ENCODE measurements at places on chromosomes 4 and X.

DNA sequence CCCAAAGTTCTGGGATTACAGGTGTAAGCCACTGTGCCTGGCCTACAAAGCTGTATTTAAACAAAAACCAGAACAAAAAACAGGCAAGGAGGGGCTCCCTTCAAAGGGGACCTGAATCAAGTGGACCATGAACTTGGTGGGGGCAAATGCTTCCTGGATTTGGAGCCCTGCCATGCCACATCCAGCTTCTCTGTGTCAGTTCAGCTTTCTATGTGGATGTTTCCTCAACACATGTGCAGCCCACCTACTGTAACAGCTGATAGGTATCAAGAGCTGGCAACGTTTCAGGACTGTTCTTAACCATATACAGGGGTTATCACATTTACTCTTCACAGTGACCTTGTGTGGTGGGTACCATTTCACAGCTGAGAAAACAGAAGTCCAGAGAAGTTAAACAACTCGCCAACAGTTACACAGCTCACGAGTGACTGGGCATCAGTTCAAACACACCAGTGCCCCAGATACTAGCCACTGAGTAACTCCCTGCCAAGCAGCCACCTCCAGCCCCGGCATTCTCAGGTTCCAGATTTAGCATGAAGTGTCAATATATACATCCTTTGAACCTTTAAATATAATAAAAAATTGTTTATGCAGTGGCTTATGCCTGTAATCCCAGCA, 7.5 kb downstream of the GPR143 start:
- no peak for DNase-seq

- no peak for DNase-seq
Measured at GRCh38 chr4:78622253-78622979, 70.8 kb downstream of the ANXA3 start.

GRCh38 chrX:148903176-148903575, 402.8 kb downstream of the AFF2 start:
- no peak for DNase-seq

GRCh38 chrX:13760426-13760825, 25.9 kb downstream of the OFD1 start:
- no peak for DNase-seq

DNA sequence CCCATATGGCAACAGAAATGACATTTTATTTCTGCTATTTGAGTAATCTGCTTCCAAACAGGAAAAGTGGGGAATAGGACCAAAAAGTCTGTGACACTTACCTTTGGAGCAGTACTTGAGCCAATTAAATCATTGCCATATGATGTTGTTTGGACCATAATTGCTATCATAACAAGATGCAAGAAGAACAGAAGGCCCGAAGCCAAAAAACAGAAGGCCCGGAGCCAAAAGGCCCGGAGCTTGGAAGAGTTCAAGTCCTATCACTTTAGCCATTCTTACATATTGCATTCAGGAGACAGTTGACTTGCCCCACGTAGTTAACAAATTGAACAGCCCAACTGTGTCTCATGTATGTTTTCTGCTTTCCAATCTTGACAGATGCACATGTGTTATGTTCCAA, 285.6 kb downstream of the ARHGAP24 start:
- DNase-seq: no peak

- DNase-seq: no peak
Measured at GRCh38 chrX:56783996-56784620, 55.1 kb downstream of the NBDY start.

DNA sequence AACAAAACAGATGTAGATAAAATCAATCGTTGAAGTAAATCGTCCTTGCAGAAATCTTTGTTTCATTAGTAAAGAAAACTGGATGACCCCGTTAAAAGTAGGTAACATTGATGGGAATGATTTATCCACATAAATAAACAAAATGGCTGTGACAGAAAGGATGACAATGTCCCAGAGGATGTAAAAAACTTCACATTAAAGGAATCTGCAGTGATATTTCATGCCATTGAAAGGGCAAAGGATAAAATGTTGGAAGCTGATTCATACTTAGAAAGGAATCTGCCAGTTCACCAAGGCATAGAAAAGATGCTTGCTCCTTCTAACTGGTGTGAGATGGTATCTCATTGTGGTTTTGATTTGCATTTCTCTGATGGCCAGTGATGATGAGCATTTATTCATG, 24.2 kb upstream of the EPGN start:
- DNase-seq: no peak

DNA sequence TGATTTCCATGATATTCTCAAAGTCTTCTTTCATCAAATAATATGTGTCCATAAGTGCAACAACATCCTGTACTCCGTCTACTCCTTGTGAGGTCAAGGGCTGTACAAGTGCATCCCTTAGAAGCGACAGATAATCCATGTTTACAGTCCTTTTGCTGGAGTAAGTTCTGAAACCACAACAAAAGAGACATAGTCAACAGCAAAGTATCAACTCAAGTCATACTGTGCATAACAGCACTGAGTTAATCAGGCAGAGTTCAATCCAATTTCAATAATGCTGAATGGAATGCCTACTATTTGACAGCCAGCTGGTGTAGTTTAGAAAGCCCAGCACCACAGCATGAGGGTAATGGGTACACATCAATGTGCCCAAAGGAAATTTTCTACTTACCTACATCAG, 74.5 kb downstream of the RFC1 start:
- no peak for DNase-seq

GRCh38 chr4:125115941-125116340, 198.8 kb upstream of the FAT4 start:
- DNase-seq: peak; percentile 63

- DNase-seq: no peak
Measured at GRCh38 chrX:85569686-85570085, 190.2 kb upstream of the POF1B start.

GRCh38 chrX:50459615-50460014, 11.0 kb downstream of the DGKK start:
- no peak for DNase-seq

DNA sequence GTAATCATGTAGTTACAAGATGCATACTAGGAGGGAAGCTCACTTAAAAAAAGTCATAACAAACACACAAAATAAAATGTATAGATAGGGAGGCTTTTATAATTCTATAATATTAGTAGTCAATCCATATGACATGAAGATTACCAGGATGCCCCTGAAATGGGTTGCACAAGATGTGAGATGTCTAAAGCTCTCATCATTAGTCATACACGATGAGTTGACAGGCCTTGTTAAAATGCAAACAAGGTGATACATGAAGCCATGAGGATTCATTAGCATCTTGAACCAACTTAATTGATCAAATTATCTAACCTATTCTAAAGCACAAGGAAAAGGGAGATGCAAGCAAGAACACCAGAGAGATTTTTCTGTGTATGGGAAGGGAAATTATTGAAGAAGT, 470.2 kb downstream of the IQCM start:
- DNase-seq: peak; percentile 43

GRCh38 chr4:182806259-182807252, 110.6 kb downstream of the DCTD start:
- peak; percentile 57 for DNase-seq

GRCh38 chr4:111323916-111324315, 701.0 kb upstream of the PITX2 start:
- DNase-seq: no peak

DNA sequence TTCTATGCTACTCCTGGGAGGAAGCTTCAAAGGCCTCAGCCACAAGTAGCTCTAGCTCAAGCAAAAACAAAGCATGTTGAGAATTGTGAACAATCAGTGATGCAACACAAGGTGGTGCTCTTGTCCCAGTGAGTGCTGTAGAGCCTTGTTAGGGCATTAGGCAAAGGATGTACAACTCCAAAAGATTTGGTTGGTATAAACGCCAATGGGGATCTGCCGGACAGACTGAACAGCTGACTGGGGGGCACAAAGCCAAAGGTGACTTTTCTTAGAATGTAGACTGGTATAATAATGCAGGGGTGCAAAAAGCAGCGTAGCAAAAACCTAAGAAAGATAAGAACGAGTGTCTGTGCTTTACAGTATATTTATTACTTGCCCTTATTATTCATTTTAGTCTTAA, 62.6 kb upstream of the ALB start:
- DNase-seq: peak; percentile 65

DNA sequence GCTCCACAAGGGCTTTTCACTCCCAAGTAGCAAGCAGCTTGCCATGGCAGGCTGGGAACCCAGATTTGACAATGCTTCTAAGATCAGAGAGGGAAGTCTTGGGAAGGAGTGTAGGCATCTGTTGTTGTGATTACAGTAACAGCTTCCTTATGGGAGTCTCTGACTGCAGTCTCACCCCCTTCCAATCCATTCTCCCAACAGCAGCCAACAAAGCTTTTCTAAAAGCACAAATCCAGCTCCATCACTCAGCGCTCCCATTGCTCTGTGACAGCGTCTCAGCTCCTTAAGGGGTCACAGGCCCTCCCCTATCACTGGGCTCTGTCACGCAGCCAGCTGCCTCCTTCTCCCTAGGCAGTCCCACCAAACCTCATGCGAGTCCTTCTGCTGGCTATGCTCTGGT, 7.1 kb downstream of the IGFBP7 start:
- no peak for DNase-seq

GRCh38 chrX:124242131-124242530, 90.3 kb upstream of the TEX13D start:
- no peak for DNase-seq

GRCh38 chr4:189792924-189793618, 147.6 kb upstream of the FRG1 start:
- DNase-seq: peak; percentile 69

- DNase-seq: no peak
Measured at GRCh38 chr4:87025023-87025613, 90.3 kb downstream of the AFF1 start.

DNA sequence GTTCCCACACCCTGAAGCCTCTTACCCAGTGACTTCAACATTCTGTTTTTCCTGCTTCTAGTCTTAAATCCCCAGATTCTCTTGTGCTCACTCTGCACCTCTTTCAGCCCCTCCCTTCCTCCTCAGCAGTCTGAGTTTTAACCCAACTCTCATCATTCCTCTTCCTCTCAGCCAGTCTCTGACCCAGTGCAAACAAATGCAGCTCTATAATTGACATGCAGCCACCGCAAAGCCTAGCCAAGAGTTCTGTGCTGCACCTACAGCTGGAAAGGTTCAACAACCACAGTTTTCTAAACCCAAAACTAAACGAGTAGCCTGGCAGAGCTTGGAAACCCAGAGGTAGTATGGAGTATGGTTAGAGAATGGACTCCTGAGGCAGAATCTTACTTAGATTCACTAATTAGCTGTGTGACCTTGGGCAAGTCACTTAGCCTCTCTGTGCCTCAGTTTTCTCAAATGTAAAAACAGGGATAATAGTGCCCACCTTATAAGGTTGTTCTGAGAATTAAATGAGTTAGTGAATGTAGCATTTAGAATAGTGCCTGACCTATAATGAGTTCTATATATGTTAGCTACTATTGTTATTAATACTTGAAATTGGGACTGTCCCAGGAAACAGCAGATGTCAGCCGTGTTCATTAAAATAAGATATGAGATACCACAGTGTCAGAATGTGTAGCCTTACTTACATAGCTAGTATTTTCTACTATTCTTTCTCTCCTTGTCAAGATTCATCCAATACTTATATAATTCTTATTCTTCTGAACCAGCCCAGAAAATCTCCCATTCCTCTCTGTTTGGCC, 3.5 kb downstream of the TMEM154 start:
- no peak for DNase-seq

DNA sequence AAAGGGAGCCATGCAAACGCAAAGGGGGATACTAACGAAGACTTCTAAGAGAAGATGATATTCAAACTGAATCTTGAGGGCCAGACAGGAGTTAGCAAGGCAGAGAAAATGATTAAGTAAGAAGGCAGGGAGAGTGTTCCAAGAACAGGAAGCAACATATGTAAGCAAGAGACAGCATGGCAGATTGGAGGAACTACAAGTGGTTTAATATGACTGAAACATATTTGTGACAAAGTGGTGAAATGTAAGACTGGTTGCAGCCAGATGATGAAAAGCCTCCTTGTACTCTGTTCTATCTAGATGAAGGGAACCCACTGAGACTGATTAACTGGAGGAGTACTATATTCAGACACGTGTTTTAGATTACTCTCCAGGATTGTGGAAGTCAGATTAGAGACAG, 116.6 kb upstream of the DIAPH2 start:
- no peak for DNase-seq

DNA sequence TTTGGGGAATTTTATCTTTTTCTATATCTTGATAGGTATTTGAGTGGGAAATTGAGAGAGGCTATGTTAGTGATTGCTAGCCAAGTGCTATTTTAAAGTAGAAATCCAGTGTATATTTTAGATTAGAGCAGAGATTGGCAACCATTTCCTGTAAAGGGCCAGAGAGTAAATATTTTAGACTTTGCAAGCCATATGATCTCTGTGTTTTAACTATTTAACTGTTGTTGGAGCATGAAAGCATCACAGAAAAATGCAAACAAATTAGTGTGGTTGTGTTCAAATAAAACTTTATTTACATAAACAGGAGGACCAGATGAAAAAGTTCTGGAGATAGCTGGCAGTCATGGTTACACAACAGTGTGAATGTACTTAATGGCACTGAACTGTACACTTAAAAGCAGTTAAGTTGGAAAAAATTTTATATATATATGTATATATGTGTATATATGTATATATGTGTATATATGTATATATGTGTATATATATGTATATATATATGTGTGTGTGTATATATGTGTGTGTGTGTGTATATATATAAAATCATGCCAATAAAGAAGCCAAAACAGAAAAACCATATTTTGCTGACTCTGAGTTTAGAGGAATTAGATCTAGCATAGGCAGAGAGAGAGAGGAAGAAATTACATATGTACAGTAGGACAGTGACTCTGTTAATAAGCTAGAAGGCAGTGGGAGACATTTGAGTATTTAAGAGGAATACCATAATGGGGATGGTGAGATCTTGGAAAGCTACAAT, 83.4 kb downstream of the TMEM164 start:
- no peak for DNase-seq

- DNase-seq: no peak
Measured at GRCh38 chr4:153844144-153844543, 55.3 kb upstream of the SFRP2 start.

DNA sequence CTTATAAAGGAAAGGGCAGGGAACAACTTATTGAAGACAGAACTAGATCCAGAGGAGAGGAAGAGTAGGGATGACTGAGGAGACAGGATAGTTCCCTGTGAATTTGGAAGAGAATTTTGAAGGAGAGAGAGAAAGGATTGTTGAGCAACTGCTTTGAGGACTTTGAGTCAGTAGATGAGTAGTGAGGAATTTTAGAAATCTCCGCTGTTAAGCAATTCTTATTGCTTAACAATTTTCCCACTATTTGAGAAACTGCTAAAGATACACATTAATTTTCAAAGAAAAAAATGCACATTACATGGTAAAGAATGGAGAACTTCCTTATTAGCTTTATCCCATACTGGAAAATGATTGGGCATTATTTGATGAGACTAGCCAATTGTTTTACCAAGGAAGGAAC, 116.3 kb upstream of the NRK start:
- DNase-seq: no peak

DNA sequence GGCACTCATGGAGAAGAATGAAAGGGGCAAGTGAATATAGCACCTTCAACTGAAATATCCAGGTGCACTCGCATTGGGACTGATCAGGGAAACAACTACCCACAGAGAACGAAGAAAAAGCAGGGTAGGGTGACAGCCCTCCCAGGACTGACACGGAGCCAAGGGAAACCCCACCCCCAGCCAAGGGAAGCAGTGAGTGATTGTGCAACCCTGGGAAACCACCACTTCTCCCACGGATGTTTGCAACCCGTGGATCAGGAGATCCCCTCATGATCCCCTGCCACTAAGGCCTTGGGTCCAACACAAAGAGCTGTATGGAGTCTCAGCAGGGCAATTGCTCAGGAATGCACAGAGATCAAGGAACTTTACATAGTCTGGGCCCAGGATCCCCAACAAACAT, 158.5 kb upstream of the HCCS start:
- DNase-seq: no peak

- DNase-seq: no peak
Measured at GRCh38 chr4:10694151-10694827, 9.7 kb upstream of the CLNK start.

Measured in RKO (cell line).